Epithelial cell of proximal tubule (primary cell): ENCODE measurements at places on chromosomes 12 and 14. TPM values are rescaled to one million over a fixed set of nuclear protein-coding genes. Genes with fewer than 3 reads are reported as not detected.

RARG gene
- 4.2 and 6.1 TPM in 2 replicates for total RNA-seq

DEPDC4 gene
- total RNA-seq, result 1.0 and 3.4 TPM in 2 replicates

LRP1-AS gene
- total RNA-seq, result not detected in 2 replicates

RNASE3 gene
- not detected in 2 replicates for total RNA-seq

BMP4 gene
- total RNA-seq, result 1.8 and 9.3 TPM in 2 replicates

DNM1L gene
- total RNA-seq, result 65.6 and 96.2 TPM in 2 replicates

PDE3A gene
- total RNA-seq, result 1.3 and 1.6 TPM in 2 replicates

CYP46A1 gene
- under 0.01 TPM in 1 of 2 replicates, not detected in the other for total RNA-seq

SIX6 gene
- total RNA-seq, result not detected in 2 replicates

SMIM41 gene
- total RNA-seq, result not detected in 2 replicates

CHGA gene
- total RNA-seq, result not detected in 2 replicates

TAS2R10 gene
- 0.14 TPM in 1 of 2 replicates, not detected in the other for total RNA-seq
